A549 treated with AZD2906 at 1 μM for 4 hours (cell line): ENCODE measurements at places on chromosomes 11 and 22. TPM values are rescaled to one million over a fixed set of nuclear protein-coding genes. Genes with fewer than 3 reads are reported as not detected.

Gene DENND6B
- total RNA-seq, result 2.4 to 3.6 TPM (median 3.2 TPM) in 5 replicates

Gene PGA4
- total RNA-seq, result 0.07 to 0.26 TPM (median 0.16 TPM) in 3 of 5 replicates, not detected in the others

Gene EFCAB6
- 0.28 to 0.70 TPM (median 0.42 TPM) in 5 replicates for total RNA-seq

Gene ENDOD1
- total RNA-seq, result 13.2 to 16.3 TPM (median 14.8 TPM) in 5 replicates

Gene TEX54
- total RNA-seq, result not detected in 5 replicates

Gene NPAS4
- total RNA-seq, result not detected in 5 replicates

Gene B4GALNT4
- total RNA-seq, result 9.8 to 19.5 TPM (median 14.0 TPM) in 5 replicates

Gene VSIG2
- 0.08 TPM in 1 of 5 replicates, not detected in the others for total RNA-seq

Gene TXN2
- 55.5 to 73.4 TPM (median 68.4 TPM) in 5 replicates for total RNA-seq

Gene CRYBB3
- total RNA-seq, result 0.09 to 0.18 TPM in 2 of 5 replicates, not detected in the others

Gene TPBGL
- total RNA-seq, result 0.11 to 0.24 TPM (median 0.17 TPM) in 5 replicates

Gene GSTT2B
- total RNA-seq, result 0.15 to 0.48 TPM (median 0.34 TPM) in 5 replicates

Gene RAPSN
- total RNA-seq, result 0.03 to 0.33 TPM (median 0.12 TPM) in 5 replicates

Gene VPREB1
- not detected in 5 replicates for total RNA-seq

Gene LPXN
- 1.7 to 2.7 TPM (median 2.0 TPM) in 5 replicates for total RNA-seq

Gene OR4D5
- not detected in 5 replicates for total RNA-seq

Gene IGSF9B
- 1.3 to 3.3 TPM (median 2.4 TPM) in 5 replicates for total RNA-seq

Gene TMEM191B
- total RNA-seq, result 0.65 to 1.2 TPM (median 1.0 TPM) in 5 replicates

Gene APOL4
- total RNA-seq, result 0.01 to 0.05 TPM (median 0.03 TPM) in 4 of 5 replicates, not detected in the other

Gene MYO7A
- total RNA-seq, result 1.2 to 1.4 TPM (median 1.2 TPM) in 5 replicates

Gene SEZ6L
- total RNA-seq, result not detected in 5 replicates

Gene IL18BP
- total RNA-seq, result 2.2 to 2.9 TPM (median 2.8 TPM) in 5 replicates
